ENCODE measurements at places on chromosomes 11 and 22. TPM values are rescaled to one million over a fixed set of nuclear protein-coding genes. Genes with fewer than 3 reads are reported as not detected.

DNA sequence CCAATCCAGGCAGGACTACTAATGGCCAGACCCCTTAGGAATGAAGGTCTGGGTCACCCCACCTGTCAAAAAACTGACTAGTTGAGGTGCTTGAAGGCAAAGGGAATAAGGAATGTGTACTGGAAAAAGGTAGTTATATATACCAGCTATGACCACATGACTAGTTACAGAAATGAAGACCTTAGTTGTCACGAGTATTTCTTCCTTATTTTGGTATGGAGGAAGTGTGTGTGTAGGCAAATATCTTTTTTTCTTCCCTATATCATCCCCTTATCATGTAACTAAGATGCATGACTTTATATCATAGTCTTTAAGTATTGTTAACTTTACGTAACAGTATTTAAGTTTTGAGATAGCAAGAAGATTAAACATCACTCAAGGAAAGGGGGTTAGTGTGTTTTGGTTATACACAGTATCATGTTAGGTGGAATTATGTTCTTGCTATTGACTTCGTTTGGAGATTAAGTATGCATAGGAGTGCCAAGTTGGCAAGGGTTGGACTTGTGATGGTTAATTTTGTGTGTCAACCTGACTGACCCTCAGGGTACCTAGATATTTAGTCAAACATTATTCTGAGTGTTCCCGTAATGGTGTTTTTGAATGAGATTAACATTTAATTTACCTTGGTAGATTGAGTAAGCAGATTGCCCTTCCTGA is 38.2 kb upstream of the NARS2 start:
- DNase-seq = no peak

GRCh38 chr11:122494221-122494620 is 161.3 kb upstream of the UBASH3B start:
- DNase-seq = no peak

DNA sequence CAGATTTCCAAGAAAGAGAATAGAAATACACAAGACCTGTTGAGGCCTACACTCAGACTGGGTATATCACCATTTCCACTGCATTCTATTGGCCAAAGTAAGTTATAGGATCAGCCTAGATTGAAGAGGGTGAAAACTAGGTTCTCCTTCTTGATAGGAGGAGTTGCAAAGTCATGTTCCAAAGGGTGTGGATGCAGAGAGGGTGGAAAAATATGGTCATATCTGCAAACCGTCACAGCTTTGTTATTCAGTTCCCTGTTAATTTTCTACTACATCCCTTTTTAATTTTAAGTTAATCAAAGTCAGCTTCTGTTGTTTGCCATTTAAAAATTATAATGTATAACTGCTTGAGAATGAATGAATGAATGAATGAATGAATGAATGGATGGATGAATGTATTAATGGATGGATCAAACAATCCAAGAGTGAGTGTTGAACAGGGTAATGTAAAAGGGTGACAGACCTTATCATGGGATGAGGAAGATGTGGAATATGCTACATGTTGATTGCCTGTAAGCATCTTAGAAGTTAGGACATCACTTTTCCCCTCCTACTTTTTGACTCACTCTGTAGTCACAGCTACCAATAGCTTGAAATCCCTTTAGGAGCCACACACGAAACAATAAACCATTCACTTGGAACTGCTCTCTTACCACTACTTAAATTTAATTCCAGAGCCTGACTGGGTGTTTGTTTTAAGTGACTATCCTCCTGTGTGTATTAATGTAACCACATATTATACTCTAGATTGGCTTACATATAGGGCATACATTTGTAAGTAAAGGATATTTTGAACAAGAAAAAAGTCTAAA is 121.5 kb downstream of the CCDC34 start:
- peak; percentile 95 for DNase-seq

GRCh38 chr11:72010529-72011233 is 12.0 kb downstream of the IL18BP start:
- no peak for DNase-seq

GRCh38 chr11:8101421-8101820 is 20.4 kb downstream of the TUB start:
- DNase-seq = no peak

DNA sequence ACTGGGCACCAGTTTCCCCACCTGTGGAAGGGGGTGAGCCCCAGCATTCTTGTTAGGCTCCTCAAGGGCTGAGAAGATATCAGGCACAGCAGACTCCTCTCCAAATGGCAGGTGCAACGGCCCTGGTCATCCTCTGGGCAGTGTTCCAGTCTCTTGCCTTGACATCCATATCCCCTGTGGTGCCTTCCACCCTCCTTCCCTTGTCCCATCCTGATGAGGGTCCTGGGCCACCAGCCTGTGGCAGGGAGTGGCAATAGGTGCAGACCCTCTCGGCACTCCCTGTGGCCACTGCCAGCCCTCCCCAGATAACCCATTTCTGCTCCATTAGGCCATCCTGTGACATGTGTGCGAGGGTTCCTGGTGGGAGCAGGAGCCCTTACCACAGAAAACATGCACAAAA is 78.8 kb upstream of the NECTIN1 start:
- DNase-seq = no peak

GRCh38 chr11:71502871-71503435 is 24.1 kb upstream of the KRTAP5-7 start:
- DNase-seq = no peak

DNA sequence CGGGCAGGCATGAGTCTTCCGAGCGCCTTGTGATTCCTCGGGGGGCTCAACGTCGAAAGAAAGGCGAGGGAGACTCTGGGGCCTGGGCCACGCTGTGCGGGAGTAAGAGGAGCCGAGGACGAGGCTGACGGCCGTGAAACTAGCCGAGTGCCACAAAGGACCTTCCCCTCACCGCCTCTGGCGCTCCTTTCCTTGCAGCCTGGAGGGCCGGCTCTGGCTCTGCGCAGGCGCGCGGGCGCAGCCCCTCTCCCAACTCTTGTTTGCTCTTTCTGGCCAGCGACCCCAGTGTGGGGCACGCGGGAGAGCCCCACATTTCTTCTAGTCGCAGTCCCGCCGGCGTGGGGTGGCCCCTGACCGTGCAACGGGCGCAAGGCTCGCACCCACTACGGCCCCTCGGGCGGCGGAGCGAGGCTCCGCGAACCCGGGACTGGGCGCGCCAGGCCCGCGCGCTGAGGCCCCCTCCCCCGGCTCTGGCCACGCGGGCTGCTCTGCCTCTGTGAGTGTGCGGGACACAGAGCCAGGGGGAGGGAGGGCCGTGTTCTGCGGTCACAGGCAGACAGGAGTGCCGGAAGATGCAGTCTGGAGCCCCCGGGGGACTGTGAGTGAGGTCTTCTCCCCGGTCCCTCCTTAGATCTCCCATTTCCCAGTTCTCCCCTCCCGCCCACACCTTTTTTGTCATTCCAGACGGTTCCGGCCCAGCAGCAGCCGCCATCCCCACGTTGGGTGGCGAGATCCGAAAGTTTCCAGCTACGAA is 1.0 kb upstream of the TOB2 start:
- DNase-seq = peak; percentile 48

DNA sequence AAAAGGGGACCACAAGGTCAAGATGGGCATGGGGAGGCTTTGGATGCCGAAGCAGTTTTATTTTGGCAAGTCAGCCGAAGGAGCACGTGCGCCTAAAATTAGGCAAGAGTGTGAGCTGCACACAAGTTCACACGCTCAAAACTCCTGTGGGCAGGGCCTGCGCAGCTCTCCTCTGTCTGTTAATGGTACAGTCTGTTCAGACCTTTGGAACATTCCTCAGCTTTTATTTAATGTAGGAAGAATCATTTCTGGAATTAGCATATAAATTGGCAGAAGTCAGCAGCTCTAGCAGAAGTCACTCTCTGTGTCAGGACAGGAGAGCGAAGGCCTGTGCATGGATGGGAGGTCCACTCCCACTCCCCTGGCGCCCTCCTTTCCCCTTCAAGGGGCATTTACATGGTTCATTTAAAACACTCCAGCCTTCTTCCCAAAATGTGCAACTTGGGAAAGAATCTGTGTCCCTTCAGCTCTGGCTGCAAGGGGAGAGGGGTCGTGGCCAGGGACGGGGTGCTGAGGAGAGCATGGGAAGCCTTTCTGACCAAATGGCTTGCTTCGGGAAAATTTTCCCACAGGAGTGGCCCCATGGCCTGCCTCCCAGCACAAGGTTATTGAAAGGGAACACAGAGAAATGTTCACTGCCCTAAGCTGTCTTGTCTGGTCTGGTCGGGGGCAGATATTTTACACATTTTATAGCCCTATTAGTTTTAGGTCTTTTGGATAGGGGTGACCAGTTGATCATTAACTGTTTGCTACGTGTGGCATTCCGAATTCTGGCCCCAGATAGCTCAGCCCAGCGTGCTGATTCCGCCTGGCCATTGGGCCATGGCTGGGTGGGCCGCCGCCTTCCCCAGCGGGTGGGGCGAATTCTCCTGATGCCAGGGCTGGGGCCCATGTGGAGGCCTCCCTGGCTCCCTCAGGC is 43.9 kb upstream of the SMIM38 start:
- no peak for DNase-seq

DNA sequence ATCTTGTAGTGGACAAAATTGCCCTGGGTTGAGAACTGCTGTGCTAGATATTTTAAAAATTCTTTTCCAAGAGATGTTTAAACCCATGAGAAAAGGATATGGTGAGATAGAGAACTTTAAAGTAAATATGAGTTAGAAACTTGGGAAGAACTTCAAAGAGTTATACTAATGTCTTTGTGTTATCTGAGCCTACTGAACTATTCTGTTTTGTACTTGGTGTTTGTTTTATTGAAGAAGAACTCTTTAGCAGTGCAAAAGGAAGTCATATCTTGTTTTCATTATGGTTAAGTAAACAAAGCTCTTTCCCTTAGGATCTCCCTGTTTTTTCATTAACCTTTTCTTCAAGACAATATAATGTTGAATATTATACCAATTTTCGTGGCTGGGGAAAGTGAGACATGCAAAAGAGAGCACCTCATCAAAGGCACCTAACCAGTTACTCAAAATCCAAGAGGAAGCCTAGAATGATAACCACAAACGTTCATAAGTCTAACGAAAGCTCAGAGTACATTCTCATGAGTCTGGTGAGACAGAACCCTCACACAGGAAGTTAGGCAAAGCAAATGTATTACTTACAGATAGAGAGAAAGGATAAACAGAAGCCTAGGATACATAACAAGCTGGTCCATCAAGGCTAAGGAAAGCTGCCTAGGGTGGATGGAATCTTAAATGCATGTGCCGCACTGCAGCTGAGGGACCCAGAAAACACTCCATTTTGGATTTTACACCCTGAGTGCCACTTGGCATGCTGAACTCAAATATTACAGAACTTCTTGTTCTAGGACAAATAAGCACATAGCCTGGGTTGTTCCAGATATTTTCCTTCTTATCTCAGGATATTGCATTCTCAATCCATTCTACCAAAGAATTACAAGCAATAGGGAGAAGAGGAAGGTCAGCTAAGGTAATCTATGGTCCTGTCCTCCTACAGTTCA is 112.5 kb upstream of the ANO3 start:
- DNase-seq = peak; percentile 4

GRCh38 chr22:37880668-37881440 is 25.2 kb upstream of the MICALL1 start:
- no peak for DNase-seq

GRCh38 chr11:121476379-121477032 is 23.7 kb upstream of the SORL1-AS1 start:
- DNase-seq = no peak

DNA sequence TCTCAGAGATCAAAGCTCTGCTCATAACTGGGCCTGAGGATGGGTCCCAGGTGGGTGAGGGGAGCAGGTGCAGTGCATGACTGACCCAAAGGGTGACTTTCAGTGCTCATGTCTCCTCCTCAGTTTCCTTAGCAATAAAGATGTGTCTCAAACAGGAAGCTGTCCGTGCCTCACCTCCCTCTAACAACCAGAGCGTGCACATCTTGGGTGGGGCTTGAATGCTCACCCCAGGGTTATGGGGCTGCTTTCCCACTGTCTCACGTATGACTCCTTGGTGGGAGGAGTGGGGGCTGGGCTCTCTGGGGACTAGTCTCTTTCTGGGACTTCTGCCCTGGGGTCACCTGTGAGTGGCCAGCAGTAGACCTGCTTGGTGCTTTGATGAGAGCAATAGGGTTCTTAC is 53.9 kb upstream of the PHOX2A start:
- no peak for DNase-seq

GRCh38 chr11:122724520-122724919 is 69.0 kb downstream of the UBASH3B start:
- DNase-seq = peak; percentile 71

GRCh38 chr11:36193290-36193619 is 96.0 kb downstream of the COMMD9 start:
- no peak for DNase-seq

DNA sequence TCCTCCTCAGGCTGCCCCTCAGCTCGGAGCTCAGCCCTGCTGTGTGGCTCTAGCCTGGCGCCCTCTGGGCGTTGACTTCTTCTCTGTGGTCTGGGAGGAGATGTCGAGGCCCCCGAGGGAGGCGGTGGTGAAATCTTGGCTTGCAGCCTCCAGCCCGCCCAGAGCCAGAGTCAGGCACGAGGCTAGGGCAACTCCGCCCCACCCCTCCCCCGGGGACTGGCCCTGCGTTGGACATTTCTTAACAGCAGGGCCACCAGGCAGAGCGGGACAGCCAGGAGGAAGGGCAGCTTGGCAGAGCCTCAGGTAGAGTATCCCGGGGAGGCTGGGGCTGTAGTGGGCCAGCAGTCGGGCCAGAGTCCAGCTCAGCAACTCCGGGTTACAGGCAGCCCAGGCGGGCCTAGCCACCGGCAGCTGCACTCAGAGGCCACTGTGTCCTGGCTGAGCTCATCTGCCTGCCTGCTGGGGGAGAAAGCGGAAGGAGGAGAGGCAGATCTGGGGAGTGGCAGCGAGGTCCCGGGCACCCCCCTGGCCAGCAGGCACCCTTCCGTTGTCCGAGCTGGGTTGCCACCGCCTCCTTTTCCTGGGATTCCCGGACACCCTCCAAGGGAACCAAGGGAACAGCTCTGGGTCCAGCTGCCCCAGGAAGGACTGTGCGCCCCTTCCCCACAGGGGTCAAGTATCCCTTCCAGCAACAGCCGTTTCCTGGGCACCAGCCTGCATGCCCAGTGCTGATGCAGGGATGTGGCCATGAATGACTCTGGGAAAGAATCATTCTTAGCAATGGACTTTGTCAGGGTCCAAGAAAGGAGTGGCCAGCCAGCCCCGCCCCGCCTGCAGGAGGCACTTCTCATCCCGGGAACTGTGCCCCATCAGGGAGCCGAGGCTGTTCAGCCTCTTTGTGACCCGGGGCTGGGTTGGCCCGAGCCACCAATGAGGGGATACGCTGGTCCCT is at the start of gene ALDH3B1:
TSS of gene ALDH3B1 (plus strand) at position 238 of the 952 bp plus-strand sequence. CDS start 4,971 bp downstream, outside the sequence.
- DNase-seq = peak; percentile 94

- no peak for DNase-seq
Observed at GRCh38 chr11:12189543-12190235, 79.3 kb downstream of the MICAL2 start.

- DNase-seq = no peak
Observed at GRCh38 chr22:33874206-33874605, 46.1 kb downstream of the LARGE1 start.

GRCh38 chr22:49549256-49550140 is 278.2 kb downstream of the BRD1 start:
- DNase-seq = no peak

Gene KCNJ11
- total RNA-seq = 0.33 TPM

Gene OR8G5
- not detected for total RNA-seq

Gene MS4A12
- total RNA-seq = not detected

Gene ABCC8
- not detected for total RNA-seq

Gene C11orf52
- not detected for total RNA-seq

Gene CLMP
- total RNA-seq = 16.6 TPM

Gene E2F8
- 2.7 TPM for total RNA-seq

Gene GANAB
- total RNA-seq = 221 TPM

Gene PELI3
- 9.7 TPM for total RNA-seq

Gene SYT13
- total RNA-seq = 0.03 TPM

Gene SEC14L6
- total RNA-seq = not detected

Data from HT1080 (cell line).